Renal cortical epithelial cell (primary cell): ENCODE measurements at places on chromosomes 7 and 10. TPM values are rescaled to one million over a fixed set of nuclear protein-coding genes. Genes with fewer than 3 reads are reported as not detected.

Gene ATOH7
- total RNA-seq = 0.05 TPM in 1 of 2 replicates, not detected in the other

Gene SSC4D
- 7.1 and 34.5 TPM in 2 replicates for total RNA-seq

Gene UCN3
- not detected in 2 replicates for total RNA-seq

GRCh38 chr7:121603886-121604285 is 207.8 kb upstream of the FAM3C start:
- DNase-seq = no peak

- no peak for DNase-seq
These were observed 40.1 kb downstream of the BPGM start for GRCh38 chr7:134686786-134687185.
